ENCODE measurements at places on chromosomes 3 and 15.
A peak's percentile ranks its signal among the peaks of the same experiment; 100 is the strongest.

DNA sequence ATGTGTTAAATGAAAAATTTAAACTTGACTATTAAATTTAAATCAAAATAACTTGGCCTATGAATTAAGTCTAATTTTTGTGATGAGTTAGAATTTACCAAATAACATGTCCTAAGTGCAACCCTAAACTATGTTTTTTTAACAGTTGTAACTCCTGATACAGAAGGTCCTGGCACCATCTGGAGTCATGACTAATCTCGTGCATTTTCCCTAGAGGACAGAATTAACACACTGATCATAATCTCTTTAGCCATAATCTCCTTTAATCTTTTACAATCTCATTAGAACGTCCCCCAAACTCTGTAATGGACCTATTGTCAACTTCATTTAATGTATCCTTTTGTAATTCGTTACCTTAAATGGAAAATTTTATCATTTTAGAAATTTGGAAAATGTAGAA, 100.6 kb downstream of the SUCNR1 start:
- no peak for DNase-seq

DNA sequence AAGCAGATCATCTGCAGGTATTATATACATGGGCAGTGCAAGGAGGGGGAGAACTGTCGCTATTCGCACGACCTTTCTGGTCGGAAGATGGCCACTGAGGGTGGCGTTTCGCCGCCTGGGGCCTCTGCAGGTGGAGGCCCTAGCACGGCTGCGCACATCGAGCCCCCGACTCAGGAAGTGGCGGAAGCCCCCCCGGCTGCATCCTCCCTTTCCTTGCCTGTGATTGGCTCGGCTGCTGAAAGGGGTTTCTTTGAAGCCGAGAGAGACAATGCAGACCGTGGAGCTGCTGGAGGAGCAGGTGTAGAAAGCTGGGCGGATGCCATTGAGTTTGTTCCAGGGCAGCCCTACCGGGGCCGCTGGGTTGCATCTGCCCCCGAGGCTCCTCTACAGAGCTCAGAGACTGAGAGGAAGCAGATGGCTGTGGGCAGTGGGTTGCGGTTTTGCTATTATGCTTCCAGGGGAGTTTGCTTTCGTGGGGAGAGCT, 639 bp downstream of the MKRN3 start:
- peak; percentile 6 for DNase-seq

- DNase-seq = no peak
These were observed 141.8 kb downstream of the ALDH1A2 start for GRCh38 chr15:57923750-57924149.

- DNase-seq = no peak
These were observed 83.5 kb downstream of the UACA start for GRCh38 chr15:70679919-70680231.

DNA sequence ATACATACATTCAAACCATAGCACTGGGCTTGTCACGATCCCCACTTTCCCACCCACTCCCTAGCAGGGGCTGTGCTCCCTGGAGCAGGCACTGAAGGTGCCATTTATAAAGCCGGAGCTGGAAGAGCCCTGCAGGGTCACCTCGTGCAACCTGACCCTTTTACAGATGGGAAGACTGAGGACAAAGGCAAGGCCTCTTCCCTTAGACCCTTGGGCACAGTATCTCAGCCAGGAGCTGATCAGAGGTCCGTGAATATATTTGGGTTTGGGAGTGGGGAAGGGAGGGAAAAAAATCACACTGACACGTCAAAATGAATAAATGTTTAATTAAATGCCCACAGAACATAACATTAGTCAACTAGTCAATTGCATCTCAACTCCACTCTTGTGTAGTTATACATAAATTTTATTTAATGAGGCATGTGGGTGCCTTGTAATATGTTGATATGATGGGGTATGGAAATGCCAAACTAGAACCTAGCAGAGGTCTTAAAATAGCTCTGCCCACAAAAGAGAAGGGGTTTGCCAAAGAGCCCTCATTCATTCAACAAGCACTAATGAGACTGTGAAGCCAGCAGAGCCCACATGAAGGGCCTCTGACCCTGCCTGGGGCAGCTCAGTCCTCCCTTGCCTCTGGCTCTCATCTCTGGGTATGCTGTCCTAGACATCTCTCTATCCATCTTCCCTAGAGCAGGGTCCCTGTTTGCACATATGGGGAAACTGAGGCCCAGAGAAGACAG, 119.4 kb downstream of the NUP210 start:
- DNase-seq = no peak

GRCh38 chr15:84879088-84879780, 5.2 kb upstream of the SLC28A1 start:
- DNase-seq = no peak

DNA sequence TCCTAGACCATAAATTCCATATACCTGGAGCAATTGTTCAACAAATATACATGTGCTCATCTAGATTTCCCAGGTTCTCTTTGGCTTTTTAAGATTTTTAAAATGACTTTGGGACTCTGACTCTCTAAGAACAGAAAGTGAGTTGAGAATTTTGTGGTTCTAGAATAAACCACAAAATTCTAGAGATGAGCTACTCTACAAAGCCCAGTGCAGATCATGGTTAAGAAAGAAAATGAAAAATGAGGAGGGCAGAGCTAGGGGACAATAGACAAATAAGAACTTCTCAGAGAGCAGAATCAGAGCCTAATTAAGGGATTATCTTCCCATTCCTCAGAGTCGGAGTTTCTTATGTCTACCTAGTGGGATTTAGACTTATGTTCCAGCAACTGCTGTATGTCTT, 694.7 kb downstream of the ZNF385D start:
- no peak for DNase-seq
